ENCODE measurements at places on chromosomes 1 and 21. TPM values are rescaled to one million over a fixed set of nuclear protein-coding genes. Genes with fewer than 3 reads are reported as not detected.
A peak's percentile ranks its signal among the peaks of the same experiment; 100 is the strongest.

The OR14K1 gene
- polyA plus RNA-seq, result not detected

The AVPR1B gene
- not detected for polyA plus RNA-seq

The LCE2B gene
- not detected for polyA plus RNA-seq

The FOXD2 gene
- not detected for polyA plus RNA-seq

- DNase-seq, result no peak
Measured at GRCh38 chr1:245678860-245679411, 524.2 kb downstream of the KIF26B start.

GRCh38 chr1:190193508-190194115 lies 284.1 kb downstream of the BRINP3 start:
- DNase-seq, result no peak

DNA sequence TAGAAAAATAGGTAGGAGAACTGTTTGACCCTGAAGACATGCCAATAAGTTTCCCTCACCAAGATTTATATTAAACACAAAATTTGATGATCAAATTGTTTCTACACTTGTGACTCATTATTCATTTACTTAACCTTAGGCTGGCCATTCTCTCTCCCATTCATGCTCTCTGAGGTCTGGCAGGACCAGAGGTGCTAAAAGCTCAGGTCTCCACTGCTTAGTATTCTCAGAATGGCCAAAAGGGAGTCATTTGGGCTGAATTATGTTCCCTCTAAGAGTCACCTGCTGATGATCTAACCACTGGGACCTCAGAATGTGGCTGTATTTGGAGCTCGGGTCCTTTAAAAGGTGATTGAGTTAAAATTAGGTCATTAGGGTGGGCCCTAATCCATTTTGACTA lies 47.1 kb upstream of the ATP1B1 start:
- no peak for DNase-seq

- DNase-seq, result no peak
Measured at GRCh38 chr1:33131191-33131590, 50.2 kb downstream of the AZIN2 start.

DNA sequence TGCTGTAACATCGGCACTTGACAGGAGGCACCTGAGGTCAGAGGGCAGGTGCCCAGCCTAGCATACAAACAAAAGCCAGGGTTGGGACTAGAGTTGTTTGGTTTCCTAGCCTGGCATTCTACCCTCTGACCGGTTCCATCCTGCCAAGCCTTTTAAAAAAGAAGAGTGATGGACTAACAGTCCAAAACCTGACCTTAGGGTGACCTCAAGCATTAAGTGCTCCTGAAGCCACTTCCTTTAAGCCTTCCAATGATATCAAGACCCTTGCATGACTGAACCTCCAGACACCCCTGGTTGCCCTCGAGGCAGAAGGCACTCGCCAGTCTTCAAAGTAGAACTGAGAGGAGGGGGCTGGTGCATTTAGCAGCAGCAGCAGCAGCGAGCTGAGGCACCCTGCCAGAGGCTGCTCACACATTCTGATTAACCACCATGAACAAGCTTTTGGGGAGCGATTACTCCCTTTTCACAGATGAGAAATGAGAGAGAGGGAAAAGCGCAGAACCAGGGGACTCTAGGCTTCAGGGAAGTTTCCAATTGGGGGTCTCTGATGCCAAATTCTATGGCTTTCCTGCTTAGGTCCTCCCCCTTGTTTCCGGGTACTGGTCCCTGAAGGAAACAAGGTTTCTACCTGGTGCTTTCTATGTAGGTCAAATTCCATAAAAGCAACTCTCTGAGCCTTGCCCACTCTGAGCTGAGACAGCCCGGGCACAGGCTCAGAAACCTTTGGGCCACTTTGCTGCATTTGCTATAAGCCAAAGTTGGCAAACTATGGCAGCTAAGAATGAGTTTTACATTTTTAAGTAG lies 9.2 kb downstream of the SLC2A1 start:
- peak; percentile 37 for DNase-seq

Measured in SK-N-SH (cell line).